ENCODE measurements at places on chromosomes 1 and 21.

DNA sequence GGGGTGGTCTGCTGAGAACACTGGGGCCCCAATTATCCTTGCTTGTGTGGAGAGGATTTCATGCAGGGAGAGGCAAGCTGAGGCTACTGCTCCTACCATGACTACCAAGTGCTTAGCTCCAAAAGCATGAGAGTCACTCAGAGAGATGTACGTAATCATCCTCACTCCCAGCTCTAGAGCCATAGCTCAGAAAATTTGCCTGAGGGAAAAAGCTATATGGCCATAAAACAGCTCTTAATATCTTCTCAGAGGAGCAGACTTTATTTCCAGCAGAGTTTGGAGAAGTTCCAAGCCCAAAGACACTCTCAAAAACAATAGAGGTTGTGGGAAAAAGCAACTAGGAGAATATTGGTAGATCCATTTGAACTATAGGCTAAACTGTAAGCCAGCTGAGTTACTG lies 106.4 kb upstream of the PBX1 start:
- no peak for DNase-seq

- no peak for DNase-seq
These were observed 7.9 kb downstream of the ACAP3 start for GRCh38 chr1:1299686-1300351.

DNA sequence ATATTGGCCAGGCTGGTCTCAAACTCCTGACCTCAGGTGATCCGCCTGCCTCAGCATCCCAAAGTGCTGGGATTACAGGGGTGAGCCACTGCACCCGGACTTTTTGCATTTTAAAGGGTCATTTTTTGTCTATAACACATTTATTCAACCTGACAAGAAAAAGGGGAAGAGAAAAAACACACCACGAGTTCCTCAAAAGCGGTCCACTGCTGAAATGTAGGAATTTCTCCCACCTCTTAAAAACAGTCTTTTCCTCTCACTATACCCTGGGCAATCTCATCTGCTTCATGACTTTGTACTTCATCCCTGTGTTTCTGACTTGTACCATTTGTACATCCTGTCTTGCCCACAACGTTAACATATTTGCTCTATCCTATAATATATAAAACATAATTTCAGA lies 413.3 kb upstream of the PTBP2 start:
- DNase-seq = no peak

- no peak for DNase-seq
These were observed 10.6 kb downstream of the PDZK1 start for GRCh38 chr1:145696630-145696960.

- no peak for DNase-seq
These were observed 18.3 kb upstream of the C1orf53 start for GRCh38 chr1:197884173-197884572.

- DNase-seq = no peak
These were observed 987 bp upstream of the CDCP2 start for GRCh38 chr1:54153535-54154439.

- no peak for DNase-seq
These were observed 35.8 kb downstream of the IVNS1ABP start for GRCh38 chr1:185281245-185281644.

- no peak for DNase-seq
These were observed 5.6 kb downstream of the MX2 start for GRCh38 chr21:41367301-41367944.

GRCh38 chr1:65170511-65171142 lies 22.6 kb downstream of the AK4 start:
- DNase-seq = no peak

DNA sequence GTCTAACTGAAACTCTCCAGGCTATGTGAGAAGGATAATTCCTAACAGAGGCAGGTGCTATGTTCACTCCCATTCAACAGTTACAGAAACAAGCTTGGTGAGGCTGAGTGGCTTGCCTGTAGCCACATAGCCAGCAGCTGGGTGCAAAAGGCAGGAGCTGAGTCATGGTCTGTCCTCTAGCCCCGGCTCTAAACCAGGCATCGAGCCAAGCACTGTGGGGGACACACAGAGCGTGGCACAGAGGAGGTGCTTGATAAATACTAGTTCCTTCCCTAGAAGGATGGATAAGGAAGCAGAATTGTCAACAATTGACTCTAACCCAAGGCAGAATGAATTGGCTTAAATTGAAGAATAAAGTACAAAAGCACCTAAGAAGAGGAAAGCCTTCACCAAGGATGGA lies 10.4 kb upstream of the KCNA2 start:
- DNase-seq = no peak

DNA sequence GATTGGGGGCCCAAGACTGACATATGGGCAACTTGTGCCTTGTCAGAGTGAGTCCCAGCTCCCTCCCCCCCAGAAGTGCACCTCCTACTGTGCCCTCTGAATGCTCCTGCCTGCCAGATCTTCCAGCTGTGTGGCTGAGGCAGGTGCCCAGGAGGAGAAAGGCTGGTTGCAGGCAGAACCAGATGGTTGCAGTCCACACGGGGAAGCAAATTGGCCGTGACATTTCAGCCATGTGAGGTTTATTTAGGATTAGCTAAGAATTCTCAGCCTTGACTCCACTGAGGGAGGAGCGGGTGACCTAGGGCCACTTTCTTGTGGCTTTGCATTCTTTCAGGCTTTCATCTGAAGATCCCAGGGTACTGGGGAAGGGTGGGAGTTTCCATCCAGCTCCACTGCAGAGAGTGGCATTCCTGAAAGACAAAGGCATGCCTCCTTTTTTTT lies 33.8 kb downstream of the PEX14 start:
- DNase-seq = no peak

- no peak for DNase-seq
These were observed 9.2 kb downstream of the GIPC2 start for GRCh38 chr1:78054972-78055371.

GRCh38 chr1:30404341-30404740 lies 319.0 kb downstream of the MATN1 start:
- no peak for DNase-seq

GRCh38 chr1:225871359-225872074 lies 10.7 kb downstream of the TMEM63A start:
- DNase-seq = no peak

DNA sequence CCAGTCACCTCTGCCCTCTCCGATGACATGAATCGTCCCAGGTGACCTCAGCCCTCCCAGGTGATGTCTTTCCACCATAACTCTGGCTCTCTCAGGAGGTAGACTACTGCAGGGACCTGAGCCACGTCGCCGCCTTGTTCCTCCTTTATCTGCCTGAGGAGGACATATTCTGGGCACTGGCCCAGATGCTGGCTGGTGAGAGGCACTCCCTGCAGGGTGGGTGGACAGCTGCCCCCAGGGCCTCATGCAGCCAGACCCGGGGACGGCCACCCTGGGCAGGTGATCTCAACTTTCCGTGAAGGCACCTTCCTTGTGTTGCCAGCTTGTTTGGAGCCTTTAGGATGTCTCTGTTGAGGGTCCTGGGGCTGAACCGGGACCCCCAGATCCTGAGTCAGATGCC lies 13.9 kb upstream of the ZBTB17 start:
- no peak for DNase-seq

GRCh38 chr1:214552174-214552608 lies 789 bp upstream of the PTPN14 start:
- DNase-seq = no peak

DNA sequence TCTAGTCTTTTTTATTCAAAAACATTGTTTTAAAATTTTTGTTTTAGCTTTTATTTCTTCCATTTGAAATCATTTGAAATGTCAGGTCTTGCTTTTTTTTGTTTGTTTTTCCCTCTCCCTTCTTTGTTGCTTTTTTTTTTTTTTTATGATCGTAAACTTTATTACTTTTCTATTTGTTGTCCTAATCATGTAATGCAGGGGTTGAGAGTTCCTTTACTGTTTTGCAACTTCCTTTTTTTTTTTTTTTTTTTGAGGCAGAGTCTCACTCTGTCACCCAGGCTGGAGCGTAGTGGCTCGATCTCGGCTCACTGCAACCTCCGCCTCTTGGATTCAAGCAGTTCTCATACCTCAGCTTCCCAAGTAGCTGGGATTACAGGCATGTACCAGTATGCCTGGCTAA lies 24.8 kb downstream of the IVNS1ABP start:
- DNase-seq = no peak

DNA sequence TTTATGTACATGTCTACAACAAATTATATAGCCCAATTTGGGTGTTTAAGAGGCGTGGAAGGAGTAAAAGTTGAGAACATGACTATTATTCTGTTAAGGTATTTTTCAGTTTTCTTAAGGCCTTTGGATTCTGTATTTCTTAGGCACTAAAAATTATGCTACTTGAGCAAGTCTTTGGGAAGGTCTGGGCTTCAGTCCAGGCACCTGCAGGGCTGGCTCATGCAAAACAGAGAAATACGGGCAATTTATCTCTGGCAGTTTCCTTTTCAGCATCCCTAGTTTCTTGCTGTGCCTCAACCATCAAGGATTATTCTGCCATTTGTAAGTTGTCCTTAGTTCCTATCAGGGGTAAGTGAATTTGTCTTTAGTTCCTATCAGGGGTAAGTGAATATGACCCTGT lies 358.8 kb upstream of the B3GALT2 start:
- no peak for DNase-seq

DNA sequence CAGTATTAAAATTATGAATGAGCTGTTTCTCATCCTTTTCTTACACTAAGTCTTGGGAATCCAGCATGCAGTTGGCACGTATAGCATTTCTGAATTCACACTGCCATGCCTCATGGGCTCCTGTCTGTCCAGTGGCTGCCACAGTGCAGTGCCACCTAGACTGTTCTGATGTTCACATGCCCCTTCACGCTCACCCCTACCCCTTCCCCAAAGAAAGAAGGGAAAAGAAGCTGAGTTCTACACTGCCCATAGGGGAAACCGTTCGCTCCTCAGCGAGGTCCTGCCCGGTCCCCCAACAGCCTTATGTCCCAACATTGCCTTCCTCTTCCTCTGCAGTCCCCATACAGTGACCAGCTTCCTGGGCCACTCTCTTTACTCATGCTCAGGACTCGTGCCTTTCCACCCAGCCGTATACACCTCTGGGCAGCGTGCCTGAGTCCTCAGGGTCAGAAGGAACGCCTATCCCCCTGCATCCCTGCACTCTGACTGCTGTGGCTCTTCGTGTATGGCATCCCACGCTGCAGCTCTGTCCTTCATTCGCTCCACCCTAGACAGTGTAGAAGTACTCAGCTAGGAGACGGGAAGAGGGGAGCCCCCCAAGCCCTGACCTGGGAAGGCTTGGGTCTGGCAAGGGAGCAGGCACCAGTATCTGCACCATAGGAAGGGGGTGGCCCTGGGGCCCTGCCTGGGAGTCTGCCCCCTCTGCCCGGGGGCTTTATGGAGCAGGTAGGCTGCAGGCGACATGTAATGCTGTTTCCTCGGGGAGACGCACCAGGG lies 24.1 kb upstream of the ARF1 start:
- no peak for DNase-seq
